Fibroblast of gingiva (primary cell): ENCODE measurements at places on chromosomes 6 and 20.

GRCh38 chr20:9321007-9321406 is 193.4 kb upstream of the LAMP5 start:
- no peak for DNase-seq

GRCh38 chr6:20600831-20601230 is 66.6 kb downstream of the CDKAL1 start:
- DNase-seq: no peak

- peak; percentile 85 for DNase-seq
Observed at GRCh38 chr6:106692112-106692818, 62.9 kb downstream of the QRSL1 start.

GRCh38 chr6:143059663-143060353 is 881 bp upstream of the AIG1 start:
- DNase-seq: peak; percentile 83

- DNase-seq: no peak
Observed at GRCh38 chr6:108171291-108171917, 5.6 kb downstream of the NR2E1 start.

DNA sequence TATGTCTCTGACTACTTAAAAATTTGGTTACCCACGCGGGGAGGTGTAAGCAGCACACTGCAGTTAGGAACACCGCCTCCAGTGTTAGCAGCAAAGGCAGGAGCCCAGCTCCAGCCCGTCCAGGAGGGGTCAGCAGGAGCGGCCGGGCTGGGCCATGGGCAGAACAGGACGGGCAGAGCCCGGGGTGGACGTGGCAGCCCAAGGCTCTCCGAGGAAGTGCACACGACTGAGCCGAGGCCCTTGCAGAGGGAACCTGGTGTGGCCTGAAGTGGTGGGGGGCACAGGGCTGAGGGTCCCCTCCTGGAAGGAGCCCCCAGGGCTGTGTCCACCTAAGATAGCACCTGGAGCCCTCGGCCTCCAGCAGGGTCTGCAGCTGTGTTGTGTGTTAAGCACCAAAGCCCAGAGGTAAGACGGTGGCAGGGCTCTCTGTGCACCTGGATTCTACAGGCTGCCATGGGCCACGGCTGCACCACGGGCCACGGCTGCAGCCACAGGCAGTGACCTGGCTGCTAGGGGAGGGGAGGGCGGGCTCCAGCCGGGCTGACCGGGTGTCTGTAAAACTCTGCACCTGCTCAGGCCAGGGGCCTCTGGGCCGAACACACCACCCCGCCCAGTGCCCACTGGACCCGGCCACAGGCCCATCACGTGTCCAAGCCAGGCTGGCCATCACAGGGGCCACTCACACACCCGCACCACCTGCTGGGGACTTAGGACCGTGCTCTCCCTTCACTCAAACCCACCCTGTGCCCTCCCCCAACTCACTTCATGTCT is 6.6 kb downstream of the SLC2A4RG start:
- no peak for DNase-seq

GRCh38 chr6:75484535-75484934 is 9.1 kb downstream of the FILIP1 start:
- no peak for DNase-seq

- no peak for DNase-seq
Observed at GRCh38 chr6:11944111-11944510, 68.0 kb upstream of the HIVEP1 start.

DNA sequence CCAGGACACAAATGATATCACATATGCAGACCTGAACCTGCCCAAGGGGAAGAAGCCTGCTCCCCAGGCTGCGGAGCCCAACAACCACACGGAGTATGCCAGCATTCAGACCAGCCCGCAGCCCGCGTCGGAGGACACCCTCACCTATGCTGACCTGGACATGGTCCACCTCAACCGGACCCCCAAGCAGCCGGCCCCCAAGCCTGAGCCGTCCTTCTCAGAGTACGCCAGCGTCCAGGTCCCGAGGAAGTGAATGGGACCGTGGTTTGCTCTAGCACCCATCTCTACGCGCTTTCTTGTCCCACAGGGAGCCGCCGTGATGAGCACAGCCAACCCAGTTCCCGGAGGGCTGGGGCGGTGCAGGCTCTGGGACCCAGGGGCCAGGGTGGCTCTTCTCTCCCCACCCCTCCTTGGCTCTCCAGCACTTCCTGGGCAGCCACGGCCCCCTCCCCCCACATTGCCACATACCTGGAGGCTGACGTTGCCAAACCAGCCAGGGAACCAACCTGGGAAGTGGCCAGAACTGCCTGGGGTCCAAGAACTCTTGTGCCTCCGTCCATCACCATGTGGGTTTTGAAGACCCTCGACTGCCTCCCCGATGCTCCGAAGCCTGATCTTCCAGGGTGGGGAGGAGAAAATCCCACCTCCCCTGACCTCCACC is 42.2 kb downstream of the SIRPA start:
- DNase-seq: no peak

DNA sequence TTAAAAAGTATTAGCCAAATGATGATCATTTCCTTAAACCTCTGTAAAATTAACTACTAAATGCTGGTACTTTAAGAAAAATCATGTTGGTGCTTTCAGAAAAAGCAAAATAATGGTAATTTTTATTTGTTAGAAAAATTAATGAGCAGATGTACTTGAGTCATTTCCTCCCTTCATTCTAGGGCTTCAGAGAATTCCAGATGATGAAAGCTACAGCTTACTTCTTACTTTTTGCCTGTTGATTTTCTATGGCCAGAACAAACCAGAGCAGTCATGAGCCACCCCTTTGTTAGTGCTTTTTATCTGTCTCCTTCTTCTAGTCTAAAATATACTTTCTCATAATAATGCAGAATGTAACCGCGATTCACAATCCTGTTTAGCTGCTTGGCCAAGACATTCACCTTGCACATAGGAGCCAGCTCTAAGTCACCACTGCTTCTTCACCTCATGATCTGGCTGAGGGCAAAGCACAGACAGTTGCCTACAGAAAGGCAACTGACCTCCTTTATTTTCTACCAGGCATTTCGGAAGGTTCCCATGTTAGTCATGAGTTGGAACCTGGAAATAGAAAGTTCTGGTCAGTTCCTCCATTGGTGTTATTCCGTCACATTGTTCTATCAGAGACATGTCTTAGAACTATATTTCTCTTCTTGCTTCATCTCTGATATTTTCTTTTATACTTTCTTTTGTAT is 43.5 kb upstream of the TINAG start:
- no peak for DNase-seq
